ENCODE measurements at places on chromosomes 7 and 10. TPM values are rescaled to one million over a fixed set of nuclear protein-coding genes. Genes with fewer than 3 reads are reported as not detected.

- no peak for DNase-seq
Measured at GRCh38 chr10:92695679-92696605, 6.2 kb downstream of the HHEX start.

DNA sequence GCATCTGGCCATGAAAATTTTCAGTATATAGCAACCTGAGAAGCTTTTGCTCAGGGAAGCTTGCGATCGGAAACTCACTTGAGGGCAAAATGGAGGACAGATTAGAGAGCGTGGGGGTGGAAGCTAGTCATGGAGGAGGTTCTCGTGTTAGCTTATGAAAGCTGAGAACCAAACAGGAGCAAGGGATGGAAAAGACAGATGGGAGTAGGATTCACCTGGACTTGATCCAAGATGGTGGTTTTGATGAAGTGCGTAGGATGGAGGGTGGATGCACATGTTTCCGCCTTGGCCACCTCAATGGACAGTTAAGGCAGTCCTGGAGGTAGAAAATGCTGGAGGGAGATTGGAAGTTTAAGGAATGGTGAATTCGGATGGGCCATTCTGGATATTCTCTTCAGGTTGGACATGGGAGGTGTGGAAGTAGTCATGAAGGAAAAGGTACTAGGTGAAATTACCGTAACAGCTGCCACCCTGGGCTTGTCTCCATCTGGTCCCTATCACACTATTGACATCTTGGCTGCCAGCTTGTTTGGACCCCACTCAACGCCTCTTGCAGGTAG lies 6.3 kb upstream of the C10orf95 start:
- no peak for DNase-seq

PCGF5 gene
- 41.2 TPM for total RNA-seq

DNA sequence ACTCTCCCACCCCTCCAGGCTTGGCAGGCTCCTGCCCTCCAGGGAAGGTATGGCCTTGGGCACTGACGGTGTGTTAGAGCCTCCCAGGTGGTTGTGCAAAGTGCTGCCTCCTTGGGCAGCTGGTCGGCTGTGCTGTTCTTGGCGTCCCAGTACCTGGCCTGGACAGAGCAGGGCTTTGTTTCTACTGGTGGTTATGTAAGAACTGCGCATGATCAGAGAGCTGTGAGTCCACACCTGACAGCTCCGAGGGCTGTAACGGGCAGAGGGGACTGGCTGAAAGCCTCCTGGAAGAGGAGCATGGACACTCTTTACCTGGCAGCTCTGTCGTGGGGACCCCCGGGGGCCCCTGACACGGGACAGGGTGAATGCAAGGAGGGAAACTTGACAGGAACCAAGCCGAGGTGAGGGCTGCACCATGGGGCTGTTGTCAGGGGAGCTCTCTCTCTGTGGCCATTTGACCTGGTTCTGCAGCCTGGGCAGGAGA lies 3.1 kb upstream of the SFRP5 start:
- no peak for DNase-seq

BLNK gene
- not detected for total RNA-seq

GRCh38 chr10:89651205-89651915 lies 6.3 kb upstream of the PANK1 start:
- no peak for DNase-seq

- DNase-seq: no peak
Measured at GRCh38 chr7:96624954-96625353, 84.7 kb downstream of the SEM1 start.

FAM25G gene
- not detected for total RNA-seq

- no peak for DNase-seq
Measured at GRCh38 chr7:26659121-26659520, 205.3 kb downstream of the SKAP2 start.

DNA sequence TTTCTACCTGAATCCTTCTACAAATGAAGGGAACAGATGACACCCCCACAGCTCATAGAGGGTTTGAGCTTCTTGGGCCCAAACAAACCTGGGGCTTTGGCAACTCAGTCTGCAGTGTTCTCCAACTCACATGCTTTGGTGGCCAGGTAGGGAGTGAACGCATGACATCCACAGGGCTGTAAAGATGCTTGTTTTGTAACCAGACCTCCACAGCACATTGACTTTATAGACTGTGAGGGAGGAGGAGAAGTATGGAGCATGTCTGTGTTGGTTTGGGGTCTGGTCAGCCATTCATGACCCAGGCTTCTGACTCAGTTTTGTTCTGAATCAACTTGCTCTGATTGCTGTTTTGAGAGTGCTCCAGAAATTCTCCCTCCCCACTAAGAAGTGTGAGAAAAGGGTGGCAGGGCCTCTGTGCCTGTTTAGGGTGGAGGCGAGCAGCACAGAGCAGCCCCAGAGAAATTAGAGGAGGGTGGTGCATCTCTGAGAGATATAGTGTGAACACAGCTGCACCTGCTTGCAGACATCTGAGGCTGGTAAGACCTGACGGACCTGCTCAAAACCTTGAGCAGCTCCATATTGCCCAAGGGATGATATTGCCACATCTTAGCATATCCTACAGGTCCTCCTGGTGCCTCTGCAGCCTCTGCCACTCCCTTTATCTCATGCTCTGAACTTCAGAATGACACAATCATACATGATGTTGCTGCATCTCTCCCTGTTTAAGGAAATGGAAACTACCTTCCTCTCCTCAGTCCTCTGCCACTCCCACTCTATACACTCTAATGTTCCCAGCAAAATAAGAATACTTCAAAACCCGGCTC lies 287.7 kb downstream of the ABCA13 start:
- DNase-seq: no peak

GRCh38 chr10:24465891-24466818 lies 257.2 kb downstream of the KIAA1217 start:
- DNase-seq: peak; percentile 58

DNA sequence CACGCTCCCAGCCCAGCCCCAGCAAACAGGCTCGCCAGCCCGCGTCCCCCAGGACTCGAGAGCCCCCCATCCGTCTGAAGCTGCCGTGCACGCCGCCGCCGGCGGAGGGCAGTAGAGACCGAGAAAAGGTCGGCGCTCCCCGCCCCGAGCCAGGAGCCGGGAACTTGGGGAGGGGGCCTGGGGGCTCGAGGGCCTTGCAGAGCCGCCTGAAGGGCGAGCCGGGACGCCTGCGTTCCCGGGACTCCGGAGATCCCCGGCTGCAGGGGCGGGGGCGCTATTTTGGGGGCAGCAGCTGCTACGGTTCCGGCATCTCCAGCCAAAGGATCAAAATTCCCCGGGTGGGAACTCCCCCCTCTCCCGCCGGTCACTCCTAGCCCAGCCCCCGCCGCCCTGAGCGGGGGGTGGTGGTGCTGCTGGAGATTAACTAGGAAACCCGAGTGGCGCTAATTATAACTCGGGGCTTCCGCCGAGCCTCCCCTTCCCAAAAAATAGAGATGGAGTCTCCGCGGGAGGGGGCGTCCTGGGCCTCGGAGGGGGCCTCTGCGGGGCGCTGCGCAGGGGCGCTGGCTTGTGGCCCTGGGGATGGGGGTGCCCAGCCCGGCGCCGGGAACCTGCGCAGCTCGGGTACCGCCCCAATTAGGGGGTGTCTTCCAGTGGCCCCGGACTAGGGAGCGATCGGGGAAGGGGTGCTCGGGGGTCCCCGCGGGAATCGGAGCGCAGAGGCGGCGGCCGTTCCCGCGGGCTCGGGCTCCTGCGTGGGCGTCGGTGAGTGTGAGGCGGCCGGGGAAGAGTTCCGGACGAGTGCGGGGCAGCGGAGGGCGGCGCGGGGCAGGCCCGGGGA lies 608 bp downstream of the ACHE start:
- DNase-seq: peak; percentile 41

DNA sequence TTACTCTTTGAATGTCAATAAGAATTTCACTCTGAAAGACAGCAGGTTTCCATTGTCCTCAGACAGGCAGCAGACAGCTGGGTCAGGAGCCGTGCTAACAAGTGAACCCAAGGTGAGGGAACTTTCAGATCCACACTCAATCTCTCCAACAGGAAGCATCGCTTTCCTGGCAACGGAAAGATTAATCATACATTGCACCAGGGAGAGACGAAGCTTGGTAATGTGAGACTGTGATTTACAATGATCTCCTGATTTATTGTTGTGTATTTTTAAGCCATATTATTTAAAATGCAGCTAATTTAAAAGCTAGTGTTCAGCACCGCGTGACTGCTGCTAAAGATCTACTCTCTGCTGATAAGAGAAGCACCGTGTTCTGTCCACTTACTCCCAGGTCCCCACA lies 17.5 kb upstream of the NOM1 start:
- peak; percentile 97 for DNase-seq

- no peak for DNase-seq
Measured at GRCh38 chr7:50854831-50855230, 72.1 kb upstream of the GRB10 start.

- DNase-seq: no peak
Measured at GRCh38 chr10:118002581-118002980, 44.2 kb downstream of the RAB11FIP2 start.

GRCh38 chr10:25701652-25702051 lies 232.4 kb upstream of the MYO3A start:
- no peak for DNase-seq

MINDY4 gene
- 2.7 TPM for total RNA-seq

- DNase-seq: no peak
Measured at GRCh38 chr10:130254662-130255061, 118.5 kb downstream of the GLRX3 start.

ITIH5 gene
- 0.51 TPM for total RNA-seq

GRCh38 chr7:89064831-89065230 lies 269.3 kb upstream of the TEX47 start:
- DNase-seq: no peak

- DNase-seq: peak; percentile 87
Measured at GRCh38 chr7:101815826-101816594, 1.4 kb upstream of the CUX1 start.

SLC26A3 gene
- not detected for total RNA-seq

GRCh38 chr10:119335671-119336353 lies 128.4 kb downstream of the GRK5 start:
- DNase-seq: peak; percentile 75

- no peak for DNase-seq
Measured at GRCh38 chr7:101933688-101934121, 116.3 kb downstream of the CUX1 start.

NPFFR1 gene
- total RNA-seq: not detected

DNA sequence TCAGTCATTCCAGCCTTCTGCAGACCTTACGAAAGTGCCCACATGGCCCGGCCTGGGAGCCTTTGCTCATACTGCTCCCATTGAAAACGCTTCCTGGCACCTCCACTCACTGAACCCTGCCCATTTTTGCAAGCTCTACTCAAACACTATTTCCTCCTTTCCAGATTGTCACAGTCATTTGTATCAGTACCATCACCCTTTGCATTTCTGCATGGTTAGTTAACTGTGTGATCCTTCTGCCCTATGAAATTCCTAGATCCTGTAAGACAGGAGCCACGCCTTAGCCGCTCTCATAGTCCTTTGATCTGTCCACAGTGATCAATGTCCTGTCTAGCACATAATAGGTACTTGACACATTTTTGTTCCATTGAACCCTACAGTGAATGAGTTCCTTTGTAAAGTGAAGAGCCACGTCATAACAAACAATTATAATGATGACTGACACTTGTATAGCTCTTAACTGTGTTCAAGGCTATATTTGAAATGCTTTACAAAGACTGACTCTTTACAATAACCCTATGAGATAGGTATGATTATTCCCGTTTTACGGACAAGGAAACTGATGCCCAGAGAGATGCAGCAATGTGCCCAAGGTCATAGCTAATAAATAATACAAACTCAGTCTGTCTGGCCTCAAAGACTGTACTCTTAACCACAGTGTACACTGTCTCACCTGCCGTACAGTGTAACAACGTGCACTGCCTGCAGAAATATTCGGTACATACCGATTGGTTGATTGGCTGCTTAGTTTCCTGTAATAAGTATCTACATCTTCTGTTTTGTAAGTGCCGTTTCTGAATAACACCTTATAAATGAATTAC lies 16.6 kb upstream of the ITIH2 start:
- no peak for DNase-seq

- DNase-seq: no peak
Measured at GRCh38 chr10:96041146-96041545, 2.2 kb upstream of the CCNJ start.

GRCh38 chr7:1758028-1758858 lies 88.2 kb downstream of the ELFN1 start:
- peak; percentile 53 for DNase-seq

DNA sequence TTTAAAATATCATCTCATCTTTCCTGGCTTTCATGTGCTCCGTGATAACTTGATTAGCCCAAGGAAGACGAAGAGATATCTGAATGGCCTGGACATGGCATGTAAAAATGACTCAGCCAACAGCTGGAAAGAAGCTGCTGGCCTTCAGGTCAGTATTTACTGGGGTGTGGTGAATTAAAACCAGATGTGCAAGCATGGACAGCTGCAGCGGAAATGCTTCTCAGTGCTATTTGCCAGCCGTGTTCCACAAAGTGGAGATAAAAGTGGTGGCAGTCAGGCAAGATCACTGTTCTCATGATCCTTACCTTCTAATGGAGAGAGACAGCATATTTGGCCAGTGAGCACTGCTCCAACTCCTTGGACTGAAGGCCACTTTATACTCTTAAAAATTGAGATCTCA lies 203.1 kb upstream of the VSTM2A start:
- no peak for DNase-seq

DNA sequence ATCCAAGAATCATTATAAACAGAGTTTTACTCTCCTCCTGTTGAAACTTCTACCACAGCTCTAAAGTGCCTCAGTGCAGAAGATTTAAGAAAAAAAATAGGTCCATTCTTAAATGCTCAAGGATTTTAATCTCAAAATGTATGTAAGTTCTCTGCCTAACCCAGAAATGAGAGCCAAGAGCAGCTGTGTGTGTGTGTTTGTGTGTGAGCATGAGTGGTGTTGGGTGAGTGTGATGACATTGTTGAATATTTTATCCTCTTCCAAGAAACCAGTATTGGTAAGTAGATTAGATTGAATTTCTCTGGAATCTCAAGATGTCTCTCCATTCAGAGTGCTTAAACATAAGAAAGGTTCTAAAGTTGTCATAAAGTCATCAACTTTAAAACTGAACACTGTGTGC lies 363.6 kb upstream of the NFE2L3 start:
- no peak for DNase-seq

Data from dermis blood vessel endothelial cell (primary cell).